ENCODE measurements at places on chromosomes 1 and 21.
A peak's percentile ranks its signal among the peaks of the same experiment; 100 is the strongest.

DNA sequence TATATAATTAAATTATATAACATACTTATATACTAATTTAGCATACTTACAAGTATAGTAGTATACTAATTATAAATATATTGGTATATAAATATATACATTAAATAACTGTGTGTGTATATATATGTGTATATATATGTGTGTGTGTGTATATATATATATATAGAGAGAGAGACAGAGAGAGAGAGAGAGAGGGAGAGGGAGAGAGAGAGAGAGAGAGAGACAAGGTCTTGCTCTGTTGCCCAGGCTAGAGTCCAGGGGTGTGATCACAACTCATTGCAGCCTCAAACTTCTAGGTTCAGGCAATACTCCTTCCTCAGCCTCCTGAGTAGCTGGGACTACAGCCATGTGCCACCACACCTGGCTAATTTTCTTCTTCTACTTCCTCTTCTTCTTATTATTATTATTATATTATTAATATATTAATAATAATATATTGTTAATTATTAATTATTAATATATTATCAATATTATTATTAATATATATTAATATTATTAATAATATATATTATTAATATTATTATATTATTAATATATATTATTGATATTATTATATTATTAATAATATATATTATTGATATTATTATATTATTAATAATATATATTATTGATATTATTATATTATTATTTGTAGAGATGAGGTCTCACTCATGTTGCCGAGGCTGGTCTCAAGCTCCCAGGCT lies 185.5 kb downstream of the CRB1 start:
- no peak for DNase-seq

GRCh38 chr1:150561974-150562445 lies 12.8 kb downstream of the ADAMTSL4 start:
- peak; percentile 93 for DNase-seq

GRCh38 chr1:171420810-171421209 lies 64.5 kb upstream of the PRRC2C start:
- DNase-seq = no peak

GRCh38 chr1:99726818-99727217 lies 39.6 kb downstream of the FRRS1 start:
- DNase-seq = no peak

DNA sequence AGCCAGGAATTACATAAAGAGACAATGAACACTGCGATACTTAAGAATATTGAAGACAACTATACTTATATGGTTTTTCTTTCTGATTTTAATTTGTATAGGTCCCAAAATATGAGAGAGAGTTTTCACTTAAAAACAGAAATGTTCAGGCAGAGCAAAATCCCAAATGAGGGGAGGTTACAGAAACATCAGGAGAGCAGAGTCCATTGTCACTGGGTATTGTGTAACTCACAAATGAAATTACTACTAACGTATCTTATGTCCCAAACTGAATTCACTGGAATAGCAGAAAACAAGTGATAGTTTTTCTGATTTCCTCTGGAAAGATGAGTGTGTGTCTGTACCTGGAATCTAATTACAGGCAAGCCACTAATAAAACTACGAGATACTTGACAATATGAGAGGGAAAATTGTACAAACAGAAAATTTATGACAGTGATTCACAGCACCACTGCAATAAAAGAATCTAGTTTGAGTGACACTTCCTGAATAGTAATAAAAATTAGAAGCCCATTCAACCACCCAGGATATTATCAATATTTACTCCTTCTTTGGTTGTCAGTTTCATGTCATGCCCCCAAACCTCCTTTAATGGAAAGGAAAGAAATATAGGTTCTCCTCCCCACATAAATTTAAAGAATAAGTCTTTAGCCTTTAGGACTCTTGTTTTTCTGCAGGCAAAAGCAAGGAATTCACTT lies 522.6 kb downstream of the ADGRL2 start:
- no peak for DNase-seq

GRCh38 chr1:178407655-178408054 lies 89.1 kb downstream of the CLEC20A start:
- peak; percentile 37 for DNase-seq
